Neural crest cell (in vitro differentiated cells): ENCODE measurements at places on chromosomes 12 and 14. TPM values are rescaled to one million over a fixed set of nuclear protein-coding genes. Genes with fewer than 3 reads are reported as not detected.

DNA sequence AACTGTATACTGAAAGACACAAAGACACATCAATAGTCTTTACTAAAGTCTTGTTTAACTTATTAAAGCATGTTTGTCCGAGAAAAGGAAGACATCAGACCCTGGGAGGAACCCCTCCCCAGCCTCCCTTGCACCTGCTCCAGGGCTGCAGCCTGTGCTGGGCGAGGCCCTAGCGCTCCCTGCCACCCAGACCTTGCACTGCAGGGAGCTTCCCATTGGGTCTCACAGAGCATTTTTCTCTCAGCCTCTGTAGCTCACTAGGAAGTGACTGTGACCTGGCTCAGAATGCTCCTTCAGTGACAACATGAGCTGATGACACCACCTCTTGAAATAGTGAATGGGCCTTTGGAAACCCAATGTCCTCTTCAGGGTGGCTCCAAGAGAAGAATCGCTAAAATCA, 461.2 kb downstream of the TMEM121 start:
- DNase-seq, result no peak

- no peak for DNase-seq
Observed at GRCh38 chr12:51774933-51775332, 73.6 kb downstream of the FIGNL2 start.

GRCh38 chr12:6053541-6053940, 70.9 kb downstream of the VWF start:
- DNase-seq, result no peak

The SERPINA4 gene
- not detected in 2 replicates for total RNA-seq

The ANHX gene
- total RNA-seq, result not detected in 2 replicates

GRCh38 chr14:93096691-93097322, 18.9 kb downstream of the ITPK1 start:
- DNase-seq, result no peak

DNA sequence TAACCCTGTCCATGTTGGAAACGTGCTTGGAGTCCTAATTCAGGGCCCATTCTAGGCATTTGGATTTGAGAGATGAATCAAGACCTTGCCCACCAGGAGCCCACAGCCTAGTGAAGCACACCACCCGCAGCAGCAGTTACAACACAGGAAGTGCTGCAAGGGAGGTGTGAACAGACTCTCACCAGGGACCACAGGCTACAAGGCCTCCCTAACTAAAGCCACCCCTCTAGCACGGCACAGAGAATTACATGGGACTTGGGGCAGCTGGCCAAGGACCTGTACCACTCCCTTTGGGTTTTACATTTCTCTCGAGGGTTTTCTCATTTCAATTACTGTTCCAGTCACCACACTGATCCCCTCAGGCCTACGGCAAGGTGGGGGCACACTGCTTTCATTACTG, 49.5 kb upstream of the FOXN3 start:
- no peak for DNase-seq

DNA sequence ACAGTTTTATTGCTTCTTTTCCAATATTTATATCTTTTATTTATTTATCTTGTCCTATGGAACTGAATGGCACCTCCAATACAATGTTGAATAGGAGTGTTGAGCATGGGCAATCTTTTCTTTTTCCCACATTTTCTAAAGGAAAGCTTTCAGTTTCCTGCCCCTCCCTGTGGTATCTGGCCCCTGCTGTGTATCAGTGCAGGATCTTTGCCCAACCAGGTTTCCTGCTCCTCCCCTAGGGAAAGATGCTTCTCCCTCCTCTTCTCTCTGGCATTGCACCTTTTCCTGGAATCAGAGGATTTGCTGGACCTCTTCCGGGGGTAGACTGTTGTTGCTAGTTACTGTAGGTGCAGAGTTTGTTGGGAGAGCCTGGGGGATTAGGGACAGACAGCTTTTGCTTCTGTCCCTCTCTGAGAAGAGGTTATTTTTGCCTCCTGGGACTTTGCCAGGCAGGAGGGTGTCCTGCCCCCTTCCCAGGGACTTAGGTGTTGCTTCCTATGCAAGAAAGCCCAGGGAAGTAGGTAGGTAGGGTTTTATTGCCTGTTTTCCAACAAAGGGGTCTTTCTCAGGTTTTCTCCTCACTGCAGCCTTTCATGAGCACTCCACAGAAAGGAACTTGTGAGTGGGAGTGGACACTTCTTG, 67.6 kb downstream of the POLR3B start:
- DNase-seq, result no peak

- DNase-seq, result no peak
Observed at GRCh38 chr14:105349992-105350391, 35.4 kb downstream of the PACS2 start.

DNA sequence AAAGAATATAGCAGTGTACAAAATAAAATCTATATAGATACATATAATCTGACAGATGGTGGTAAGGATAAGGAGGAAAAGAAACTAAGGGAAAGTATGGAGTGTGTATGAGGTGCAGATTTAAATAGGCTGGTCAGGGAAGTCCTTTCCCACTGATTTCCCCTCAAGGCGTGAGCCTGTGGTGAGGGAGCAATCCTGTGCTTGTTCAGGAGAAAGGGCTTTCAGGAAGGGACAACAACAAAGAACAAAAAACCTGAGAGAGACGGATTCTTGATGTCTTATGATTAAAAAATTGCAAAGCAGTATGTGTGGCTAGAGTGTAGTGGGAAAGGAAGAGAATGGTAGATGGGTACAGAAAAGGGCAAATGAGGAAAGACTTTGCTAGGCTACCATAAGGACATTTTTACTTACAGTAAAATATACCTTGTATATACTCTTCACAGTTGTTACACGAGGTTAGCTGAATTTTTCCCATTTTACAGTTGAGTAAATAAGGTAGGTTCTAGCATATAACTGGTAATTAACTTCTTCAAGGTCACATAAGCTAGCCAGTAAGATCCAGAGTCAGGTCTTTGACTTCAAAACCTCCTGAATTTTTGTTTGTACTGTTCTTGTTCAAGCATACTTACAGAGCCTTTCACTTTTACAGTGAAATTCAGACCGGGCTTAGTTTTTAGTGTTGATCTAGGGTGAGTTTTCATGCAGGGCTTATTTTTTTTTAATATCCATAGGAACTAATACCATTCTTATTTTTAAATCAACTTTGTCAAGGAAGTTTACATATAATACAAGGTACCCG, 15.6 kb downstream of the CNOT2 start:
- DNase-seq, result no peak

GRCh38 chr12:28132398-28132797, 57.9 kb upstream of the CCDC91 start:
- DNase-seq, result no peak

DNA sequence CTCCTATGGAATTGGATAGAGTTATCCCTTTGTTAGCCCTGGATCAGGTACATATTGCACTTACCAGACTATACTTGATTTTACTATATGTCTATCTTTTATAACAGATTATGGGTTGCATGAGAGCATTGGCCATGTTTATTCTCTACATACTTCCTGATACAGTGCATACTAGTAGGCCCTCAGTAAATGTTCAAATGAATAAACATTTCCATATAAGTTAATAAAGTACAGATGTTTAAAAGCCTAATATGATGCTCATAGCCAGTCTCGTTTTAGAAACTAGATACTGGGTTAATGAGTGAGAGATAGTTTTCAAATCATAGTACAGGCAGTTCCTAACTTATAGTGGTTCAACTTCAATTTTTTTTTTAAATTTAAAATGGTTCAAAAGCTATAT, 39.5 kb upstream of the TOMM20L start:
- DNase-seq, result no peak

The BICD1 gene
- total RNA-seq, result 49.1 and 49.5 TPM in 2 replicates
